ENCODE measurements at places on chromosomes 1 and 21. TPM values are rescaled to one million over a fixed set of nuclear protein-coding genes. Genes with fewer than 3 reads are reported as not detected.

The GOLT1A gene
- total RNA-seq = 0.50 TPM

The UBR4 gene
- total RNA-seq = 153 TPM

The HES2 gene
- total RNA-seq = 3.0 TPM

The WDR64 gene
- total RNA-seq = not detected

The C4BPA gene
- total RNA-seq = not detected

The CRYZ gene
- total RNA-seq = 31.0 TPM

The CA6 gene
- not detected for total RNA-seq

The AMY1B gene
- not detected for total RNA-seq

The NMNAT2 gene
- 0.50 TPM for total RNA-seq

The APCS gene
- not detected for total RNA-seq

The AIRE gene
- total RNA-seq = not detected

The LIN28A gene
- 16.7 TPM for total RNA-seq

The MATN1 gene
- 0.34 TPM for total RNA-seq

The CFAP74 gene
- not detected for total RNA-seq

The GBP7 gene
- not detected for total RNA-seq

The TNFRSF4 gene
- total RNA-seq = 0.41 TPM

The LRRC38 gene
- not detected for total RNA-seq

The LRRC39 gene
- total RNA-seq = 0.22 TPM

The CD5L gene
- not detected for total RNA-seq

The LCE1C gene
- total RNA-seq = not detected

The PAPPA2 gene
- 21.5 TPM for total RNA-seq

Data from astrocyte (in vitro differentiated cells and primary cell).